IMR-90 (cell line): ENCODE measurements at places on chromosomes 16 and 17.

- DNase-seq = no peak
These were observed 55.3 kb upstream of the RBFOX3 start for GRCh38 chr17:79666111-79666510.

GRCh38 chr16:70635336-70636016 lies 10.9 kb upstream of the IL34 start:
- peak; percentile 84 for DNase-seq

DNA sequence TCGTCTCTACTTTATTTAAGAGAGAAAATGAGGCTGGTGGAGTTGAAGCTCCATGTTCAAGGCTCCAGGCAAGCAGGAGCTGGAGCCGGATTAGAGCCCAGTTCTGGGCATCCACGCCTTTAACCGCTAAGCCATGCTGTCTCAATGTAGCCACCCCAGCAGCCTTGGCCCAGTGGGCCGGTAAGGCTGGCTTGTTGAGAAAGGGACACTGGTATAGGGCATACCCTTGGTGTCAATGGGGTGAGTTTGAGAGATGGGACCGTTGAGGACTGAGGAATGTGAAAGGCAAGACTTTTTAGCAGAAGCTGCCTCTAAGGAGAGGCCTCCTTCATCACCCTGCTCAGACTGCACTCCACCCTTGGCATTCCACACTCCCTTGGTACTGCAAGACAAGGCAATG lies 147.4 kb downstream of the CYLD start:
- DNase-seq = no peak

DNA sequence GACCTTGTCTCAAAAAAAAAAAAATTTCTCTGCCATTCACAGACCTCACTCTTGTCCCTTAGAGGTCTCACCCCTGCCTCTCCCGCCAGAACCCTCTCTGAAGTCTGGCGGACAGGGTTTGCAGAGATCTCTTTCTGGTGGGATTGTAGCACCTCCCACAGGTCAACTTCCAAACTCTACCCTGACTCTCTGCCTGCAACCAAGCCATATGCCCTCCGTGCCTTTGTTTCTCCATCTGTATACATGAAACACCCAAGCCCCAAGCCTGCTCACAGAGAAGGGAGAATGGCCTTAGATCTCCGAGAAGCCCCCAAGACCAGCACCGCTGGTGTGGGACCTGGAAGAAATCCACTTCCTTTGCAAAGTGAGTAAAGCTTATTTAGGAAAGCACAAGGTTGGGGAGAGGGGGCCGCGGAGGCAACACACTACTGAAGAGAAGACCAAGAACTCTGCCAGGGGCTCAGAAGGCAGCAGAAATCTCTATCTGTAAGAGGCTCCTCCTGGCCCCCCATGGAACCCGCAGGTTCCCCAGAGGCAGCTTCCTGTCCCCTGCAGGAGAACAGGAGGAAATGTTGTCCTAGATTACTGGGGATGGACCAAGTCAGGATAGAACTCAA lies 219.9 kb downstream of the C16orf78 start:
- no peak for DNase-seq

DNA sequence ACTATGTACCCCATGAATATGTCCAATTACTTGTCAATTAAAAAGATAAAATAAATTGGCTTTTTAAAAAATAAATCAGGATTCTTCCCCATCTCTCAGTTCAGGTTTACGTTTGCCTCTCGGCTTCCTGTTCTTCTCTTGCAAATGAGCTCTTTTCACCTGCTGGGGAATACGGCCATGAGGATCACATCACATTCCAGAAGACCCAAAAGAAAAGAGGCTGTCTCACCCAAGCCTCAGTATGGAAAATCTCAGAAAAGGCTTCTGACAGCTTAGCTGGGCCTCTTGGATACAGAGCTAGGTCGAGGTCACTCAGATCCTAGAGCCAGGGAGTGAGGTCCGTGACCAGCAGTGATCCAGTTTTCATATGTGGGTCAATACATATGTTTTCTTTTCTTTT lies 171.2 kb upstream of the SDK2 start:
- DNase-seq = no peak

DNA sequence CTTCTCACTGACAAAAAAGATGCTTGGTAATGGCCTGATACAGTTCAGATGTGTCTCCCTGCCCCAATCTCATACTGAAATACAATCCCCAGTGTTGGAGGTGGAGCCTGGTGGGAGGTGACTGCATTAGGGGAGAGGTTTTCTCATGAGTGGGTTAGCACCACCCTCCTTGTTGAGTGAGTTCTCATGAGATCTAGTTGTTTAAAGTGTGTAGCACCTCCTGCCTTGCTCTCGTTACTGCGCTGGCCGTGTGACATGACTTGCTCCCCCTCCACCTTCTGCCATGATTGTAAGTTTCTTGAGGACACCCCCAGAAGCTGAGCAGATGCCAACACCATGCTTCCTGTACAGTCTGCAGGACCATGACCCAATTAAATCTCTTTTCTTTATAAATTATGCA lies 5.0 kb downstream of the TSR1 start:
- DNase-seq = no peak

DNA sequence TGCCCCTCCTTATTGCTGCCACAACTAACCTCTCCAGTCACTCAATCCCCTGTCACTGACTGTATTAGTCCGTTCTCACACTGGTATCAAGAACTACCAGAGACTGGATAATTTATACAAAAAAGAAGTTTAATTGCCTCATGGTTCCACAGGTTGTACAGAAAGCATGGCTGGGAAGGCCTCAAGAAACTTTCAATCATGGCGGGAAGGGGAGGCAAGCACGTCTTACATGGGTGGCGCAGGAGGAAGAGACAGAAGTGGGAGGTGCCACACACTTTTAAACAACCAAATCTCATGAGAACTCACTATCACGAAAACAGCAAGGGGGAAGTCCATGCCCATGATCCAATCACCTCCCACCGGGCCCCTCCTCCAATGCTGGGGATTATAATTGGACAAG lies 86.0 kb upstream of the BCAR1 start:
- no peak for DNase-seq

DNA sequence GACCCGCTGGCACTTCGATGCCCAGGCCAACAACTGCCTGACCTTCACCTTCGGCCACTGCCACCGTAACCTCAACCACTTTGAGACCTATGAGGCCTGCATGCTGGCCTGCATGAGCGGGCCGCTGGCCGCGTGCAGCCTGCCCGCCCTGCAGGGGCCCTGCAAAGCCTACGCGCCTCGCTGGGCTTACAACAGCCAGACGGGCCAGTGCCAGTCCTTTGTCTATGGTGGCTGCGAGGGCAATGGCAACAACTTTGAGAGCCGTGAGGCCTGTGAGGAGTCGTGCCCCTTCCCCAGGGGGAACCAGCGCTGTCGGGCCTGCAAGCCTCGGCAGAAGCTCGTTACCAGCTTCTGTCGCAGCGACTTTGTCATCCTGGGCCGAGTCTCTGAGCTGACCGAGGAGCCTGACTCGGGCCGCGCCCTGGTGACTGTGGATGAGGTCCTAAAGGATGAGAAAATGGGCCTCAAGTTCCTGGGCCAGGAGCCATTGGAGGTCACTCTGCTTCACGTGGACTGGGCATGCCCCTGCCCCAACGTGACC lies 5.0 kb downstream of the WFIKKN2 start:
- no peak for DNase-seq

DNA sequence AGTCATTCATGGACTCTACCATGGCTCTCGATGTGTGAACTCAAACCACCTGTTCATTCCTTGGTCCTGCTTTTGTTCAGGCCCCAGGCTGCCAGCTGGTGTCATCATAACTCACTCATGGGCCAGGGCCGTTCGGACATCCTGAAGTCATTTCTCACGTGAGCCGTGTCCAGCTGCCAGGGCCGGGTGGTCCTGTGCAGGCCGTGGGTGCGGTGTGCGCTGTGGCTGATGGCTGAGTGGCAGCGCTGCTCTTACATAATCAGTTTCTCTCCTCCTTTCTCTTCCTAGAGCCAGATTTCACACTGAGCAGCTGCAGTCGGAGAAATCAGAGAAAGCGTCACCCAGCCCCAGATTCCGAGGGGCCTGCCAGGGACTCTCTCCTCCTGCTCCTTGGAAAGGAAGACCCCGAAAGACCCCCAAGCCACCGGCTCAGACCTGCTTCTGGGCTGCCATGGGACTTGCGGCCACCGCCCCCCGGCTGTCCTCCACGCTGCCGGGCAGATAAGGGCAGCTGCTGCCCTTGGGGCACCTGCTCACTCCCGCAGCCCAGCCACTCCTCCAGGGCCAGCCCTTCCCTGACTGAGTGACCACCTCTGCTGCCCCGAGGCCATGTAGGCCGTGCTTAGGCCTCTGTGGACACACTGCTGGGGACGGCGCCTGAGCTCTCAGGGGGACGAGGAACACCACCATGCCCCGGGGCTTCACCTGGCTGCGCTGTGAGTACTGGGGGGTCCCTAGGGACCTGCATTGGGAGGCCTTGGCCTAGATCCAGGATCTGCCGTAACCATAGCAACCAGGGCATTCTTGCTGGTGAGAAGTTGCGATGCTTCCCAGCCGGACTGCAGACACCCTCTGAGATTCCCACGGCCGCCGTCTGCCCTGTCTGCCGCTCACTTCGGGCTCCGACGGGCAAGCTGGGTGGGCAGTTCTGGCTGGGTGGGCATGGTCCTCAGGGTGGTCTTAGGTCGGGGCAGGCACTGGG lies at the start of gene IL34:
Gene IL34, plus strand, starts transcription at position 300 of the 982 bp plus-strand sequence. Its CDS starts 389 bp downstream, at position 689.
- no peak for DNase-seq

- no peak for DNase-seq
These were observed 429.8 kb downstream of the TOX3 start for GRCh38 chr16:52117171-52117570.

DNA sequence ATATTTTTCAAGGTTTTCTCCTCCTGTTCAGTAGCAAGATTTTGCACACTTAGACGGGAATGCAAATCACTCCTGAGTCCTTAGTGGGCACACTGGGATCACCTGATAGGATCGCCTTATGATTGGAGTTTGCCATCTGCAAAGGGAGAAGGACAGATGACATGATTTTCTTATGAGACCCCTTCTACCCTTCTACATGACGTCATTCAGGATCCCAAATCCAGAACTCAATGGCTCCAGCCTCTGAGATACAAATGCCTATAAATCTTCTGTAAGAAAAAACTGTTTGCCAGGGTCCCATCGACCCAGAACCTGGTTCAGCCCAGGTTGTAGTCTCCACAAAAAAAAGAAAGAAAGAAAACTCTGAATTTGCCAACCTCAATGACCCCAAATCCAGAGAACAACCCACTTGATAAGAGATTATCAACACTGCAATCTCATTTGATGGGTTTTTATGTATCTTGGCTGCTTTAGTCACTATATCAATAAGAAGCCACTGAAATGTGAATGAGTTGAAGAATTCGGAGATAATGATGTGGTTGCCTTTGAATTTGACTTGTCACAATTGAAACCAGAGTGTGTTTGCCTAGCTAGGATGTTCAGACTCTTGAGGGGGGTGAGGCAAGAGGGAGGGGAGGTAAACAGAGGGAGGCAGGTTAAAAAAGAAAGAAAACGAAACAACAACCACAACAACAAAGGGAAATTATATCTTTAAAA lies 6.7 kb downstream of the ZNF423 start:
- no peak for DNase-seq

DNA sequence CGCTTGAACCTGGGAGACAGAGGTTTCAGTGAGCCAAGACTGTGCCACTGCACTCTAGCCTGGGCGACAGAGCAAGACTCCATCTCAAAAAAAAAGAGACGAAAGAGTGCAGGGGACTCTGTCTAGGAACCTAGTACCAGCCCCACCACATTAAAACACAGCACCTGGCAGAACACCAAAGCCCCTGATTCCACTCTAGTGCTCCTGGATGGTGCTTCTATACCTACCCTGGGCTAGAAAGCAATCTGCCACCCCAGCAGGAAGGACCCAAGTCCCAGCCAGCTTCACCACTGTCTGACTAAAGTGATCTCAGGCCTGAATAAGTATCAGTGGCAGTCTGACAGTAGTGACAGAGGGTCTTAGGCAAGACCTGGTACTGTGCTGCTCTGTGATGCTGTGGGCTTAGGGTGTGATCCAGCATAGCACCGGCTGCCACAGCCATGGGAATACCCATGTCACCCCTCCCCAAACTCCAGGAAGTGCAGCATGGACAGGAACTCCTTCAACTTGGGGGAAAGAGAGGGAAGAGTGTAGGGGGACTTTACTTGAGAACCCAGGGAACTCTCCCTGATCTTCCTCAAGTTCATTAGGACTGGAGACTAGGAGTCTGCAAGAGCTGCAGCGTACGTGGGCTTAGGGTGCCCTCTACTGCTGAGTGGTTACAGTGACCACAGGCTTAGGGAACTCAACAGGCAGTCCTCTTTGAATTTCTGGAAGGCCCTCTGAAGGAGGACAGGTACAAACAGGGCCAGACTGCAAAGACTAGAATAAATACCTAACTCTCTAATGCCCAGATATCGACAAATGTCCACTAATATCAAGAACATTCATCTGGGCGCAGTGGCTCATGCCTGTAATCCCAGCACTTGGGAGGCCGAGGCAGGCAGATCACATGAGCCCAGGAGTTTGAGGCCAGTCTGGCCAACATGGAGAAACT lies 30.0 kb upstream of the RNF43 start:
- DNase-seq = peak; percentile 85

DNA sequence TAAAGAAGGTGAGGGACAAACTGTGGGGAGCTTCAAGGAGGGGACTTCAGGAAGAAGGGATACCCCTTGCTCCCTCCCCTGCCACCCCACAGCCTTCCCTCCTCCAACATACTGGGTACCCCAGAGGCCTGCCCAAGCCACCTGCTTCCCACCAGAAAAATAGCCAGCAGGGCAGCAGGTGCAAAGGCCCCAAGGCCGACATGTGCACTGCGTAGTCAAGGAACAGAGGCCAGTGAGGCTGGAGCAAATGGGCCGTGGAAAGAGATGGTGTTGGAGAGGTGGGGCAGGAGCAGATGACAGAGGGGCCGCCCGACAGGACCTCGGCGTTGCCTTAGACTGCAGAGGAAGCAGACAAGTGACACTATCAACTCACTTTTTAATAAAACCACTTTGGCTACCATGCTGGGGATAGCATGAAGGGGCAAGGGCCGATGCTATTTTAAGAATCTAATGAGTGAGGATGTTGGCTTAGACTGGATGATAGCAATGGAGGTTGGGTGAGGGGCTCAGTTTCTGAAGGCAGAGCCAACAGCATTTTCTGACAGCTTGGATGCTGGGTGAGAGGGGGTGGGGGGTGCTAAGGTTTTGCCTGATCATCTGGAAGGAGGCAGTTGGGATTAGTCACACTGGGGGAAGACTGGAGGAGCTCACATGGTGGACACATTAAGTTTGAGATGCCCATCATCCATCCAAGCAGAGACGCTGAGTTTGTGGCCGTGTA lies 72.8 kb upstream of the TOB1 start:
- no peak for DNase-seq

DNA sequence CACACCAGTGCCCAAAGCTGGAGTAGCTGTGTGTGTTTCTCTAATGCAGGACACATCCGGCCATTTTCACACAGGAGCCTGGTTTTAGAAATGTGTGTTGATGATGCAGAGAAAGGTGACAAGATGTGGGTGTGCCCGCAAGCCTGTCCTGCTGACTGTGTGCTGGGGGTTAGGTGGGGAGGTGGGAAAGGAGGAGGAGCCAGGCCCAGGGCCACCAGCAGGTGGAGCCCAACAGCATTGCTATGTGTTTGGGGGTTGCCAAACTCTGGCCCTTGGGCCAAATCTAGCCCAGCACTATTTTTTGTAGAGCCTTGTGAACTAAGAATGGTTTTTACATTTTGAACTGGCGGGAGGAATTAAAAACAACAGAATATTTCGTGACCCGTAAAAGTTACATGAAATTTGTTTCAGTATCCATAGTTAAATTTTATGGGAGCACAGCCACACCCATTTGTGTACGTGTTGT lies 61.7 kb upstream of the LGALS9 start:
- DNase-seq = peak; percentile 34
